ENCODE measurements at places on chromosomes 2 and 18.

DNA sequence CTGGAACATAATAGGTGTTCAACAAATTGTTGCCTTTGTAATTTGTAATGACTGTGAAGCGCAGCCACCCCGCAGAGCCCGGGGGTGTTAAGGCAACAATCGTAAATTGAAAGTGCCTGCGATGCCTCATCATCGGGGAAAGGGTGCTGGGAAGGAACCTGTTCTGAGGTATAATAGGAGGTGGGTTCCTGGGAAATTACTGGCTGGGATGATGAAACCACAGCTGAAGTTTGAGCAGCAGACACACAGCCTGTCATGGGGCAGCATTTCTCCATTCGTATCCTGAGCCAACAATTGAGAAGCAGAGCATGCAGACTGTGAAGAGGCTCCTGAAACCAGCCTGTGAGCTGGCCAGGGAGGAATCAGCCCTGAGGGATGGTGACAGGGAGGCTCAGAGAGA is 404.0 kb upstream of the MYT1L start:
- DNase-seq, result no peak

GRCh38 chr18:45635893-45636509 is 20.7 kb downstream of the SLC14A2 start:
- DNase-seq, result no peak

- DNase-seq, result no peak
Measured at GRCh38 chr2:239339726-239340601, 60.9 kb downstream of the HDAC4 start.

GRCh38 chr2:234947556-234947955 is 4.3 kb upstream of the SH3BP4 start:
- no peak for DNase-seq

DNA sequence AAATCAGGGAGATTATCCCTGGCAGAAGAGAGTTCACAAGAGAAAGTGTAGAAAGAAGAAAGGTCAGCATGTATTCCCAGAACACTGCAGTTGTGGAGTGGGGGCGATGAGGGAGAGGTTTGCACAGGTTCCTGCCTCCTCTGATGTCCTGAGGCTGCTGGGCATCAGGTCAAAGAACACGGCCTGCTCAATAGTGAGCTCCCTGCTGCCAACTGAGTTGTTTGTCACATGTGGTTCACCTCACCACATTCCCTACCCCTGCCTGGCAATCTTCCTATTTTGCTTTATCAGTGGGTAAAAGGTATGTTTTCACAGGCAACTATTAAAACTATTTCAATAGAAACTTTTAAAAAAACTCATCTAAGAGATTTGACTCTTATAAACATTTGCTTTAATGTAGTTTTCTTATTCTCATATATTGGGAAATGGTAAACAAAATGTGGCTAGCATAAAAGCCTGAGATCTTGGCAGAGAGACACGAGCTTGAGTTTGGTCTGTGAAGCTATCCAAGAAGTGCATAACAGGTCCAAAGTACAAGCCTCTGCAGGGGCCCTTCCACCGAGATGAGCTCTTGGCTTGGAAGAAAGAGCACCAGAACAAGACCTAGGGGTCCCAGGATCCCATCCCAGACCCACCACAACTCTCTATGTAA is 123.9 kb upstream of the SRD5A2 start:
- DNase-seq, result no peak

DNA sequence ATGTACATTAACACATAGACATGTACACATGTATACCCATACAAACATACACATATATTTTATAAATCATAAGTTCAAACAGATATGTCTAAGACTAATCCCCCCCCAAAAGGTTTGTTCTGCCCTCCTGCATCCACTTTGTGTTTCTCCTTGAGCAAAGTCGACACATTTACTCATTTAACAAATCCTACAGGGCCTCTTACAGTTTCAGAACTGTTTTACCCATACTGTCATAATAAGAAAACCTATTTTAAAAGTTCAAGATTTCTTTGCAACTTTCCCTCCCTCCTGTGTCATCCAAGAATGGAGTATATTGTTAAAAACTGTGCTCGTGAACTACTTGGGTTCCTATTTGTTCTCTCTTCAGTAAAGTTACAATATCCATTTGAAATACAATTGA is 166.7 kb downstream of the L3MBTL4 start:
- DNase-seq, result no peak

GRCh38 chr2:133204421-133204820 is 363.8 kb downstream of the NCKAP5 start:
- no peak for DNase-seq

DNA sequence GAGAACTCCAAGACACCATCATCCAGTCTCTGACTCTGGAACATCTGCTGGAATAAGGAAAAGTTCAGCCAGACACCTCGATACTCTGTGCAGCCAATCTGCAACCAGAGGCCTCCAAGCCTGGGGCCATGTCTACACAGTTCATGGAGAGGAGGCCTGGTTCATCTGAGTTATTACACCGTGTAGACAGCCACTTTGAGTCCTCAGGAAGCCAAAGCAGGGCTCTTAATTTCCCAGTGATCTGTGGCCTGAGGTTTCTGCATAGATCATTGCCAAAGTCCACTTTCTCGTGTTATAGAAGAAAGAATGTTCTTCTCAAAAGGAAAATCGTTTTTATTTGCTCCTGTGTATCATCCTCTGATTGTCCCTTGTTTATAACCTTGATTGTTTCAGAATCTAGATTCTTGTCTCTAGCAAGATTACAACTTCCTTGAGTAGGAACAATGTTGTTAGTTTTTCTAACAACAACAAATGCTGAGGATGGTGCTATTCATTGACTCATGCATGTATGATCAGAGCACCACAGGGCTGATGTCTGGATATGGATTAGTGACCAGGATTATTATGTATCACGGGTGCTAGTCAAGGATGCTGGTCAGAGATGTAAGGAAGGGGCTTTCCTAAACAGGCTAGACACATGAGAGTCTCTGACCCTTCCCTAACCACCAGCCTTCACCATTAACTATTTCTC is 30.7 kb upstream of the MARCO start:
- DNase-seq, result no peak

DNA sequence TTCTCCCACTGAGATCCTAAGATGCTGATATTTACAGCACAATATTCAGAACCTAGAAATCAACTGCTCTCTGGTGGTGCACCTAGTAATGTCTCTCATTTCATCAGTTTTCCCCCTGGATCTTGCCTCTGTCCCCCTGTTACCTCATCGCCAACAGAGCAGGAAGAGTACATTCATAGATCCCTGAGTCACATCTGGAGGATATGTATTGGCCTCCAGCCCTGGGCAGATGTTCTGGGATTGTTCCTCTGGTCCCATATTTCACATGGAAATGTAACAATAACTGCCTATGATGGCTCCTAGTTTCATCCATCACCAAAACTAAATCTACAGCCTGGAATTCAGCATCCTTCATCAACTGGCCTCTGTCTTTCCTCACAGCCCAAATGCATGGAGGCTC is 278.8 kb upstream of the SLC14A2 start:
- no peak for DNase-seq

DNA sequence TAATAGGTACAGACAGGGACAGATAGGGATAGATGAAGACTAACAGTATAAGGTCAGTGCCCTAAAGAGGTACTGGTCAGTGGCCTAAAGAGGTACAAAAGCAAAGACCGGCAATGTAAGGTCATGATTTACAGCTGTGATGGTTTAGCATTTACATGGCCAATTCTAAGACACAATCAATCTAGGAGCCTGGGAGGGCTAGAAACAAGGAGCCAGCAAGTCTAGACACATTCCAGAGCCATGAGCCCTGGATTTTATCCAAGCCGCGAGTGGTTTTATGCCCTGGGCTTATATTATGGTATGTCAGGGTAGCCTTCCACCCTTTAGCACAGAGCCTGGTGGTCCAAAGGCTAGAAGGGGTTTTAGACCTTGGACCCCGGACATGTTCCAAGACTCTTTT is 124.2 kb downstream of the CBLN2 start:
- peak; percentile 50 for DNase-seq

- peak; percentile 81 for DNase-seq
Measured at GRCh38 chr2:118847762-118848172, 319 bp upstream of the EN1 start.

GRCh38 chr18:8952174-8952573 is 150.3 kb upstream of the NDUFV2 start:
- DNase-seq, result no peak

GRCh38 chr2:149538138-149538833 is 49.3 kb downstream of the MMADHC start:
- no peak for DNase-seq

- peak; percentile 7 for DNase-seq
Measured at GRCh38 chr2:180690611-180691010, 289.8 kb upstream of the UBE2E3 start.

- no peak for DNase-seq
Measured at GRCh38 chr2:236175548-236176150, 7.5 kb upstream of the GBX2 start.

DNA sequence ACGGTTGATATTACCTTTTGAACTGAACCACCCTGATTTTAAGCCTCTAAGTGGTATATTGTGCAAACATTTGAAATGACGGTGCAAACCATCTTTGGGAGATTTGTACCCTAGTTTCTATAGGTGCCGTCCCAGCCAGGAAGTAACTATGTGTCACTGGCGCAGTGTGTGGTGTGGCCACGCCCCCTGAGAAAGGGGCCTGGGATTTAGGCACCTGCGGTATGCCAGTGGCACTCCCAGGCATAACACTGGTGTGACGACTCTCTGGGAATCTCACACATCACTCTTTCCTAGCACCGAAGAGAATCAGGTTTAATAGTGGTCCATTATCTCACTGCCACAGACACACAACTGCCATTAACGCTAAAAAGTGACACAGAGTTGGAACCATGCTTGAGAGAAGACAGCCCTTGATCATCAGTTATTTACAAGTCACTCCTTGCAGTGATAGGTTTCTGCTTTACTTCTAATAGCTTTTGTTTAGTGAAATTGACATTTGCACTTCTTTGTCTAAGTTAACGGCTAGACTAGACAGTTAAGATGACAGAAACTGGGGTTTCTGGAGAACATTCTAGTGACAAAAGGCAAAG is 11.1 kb downstream of the AQP4 start:
- DNase-seq, result no peak

DNA sequence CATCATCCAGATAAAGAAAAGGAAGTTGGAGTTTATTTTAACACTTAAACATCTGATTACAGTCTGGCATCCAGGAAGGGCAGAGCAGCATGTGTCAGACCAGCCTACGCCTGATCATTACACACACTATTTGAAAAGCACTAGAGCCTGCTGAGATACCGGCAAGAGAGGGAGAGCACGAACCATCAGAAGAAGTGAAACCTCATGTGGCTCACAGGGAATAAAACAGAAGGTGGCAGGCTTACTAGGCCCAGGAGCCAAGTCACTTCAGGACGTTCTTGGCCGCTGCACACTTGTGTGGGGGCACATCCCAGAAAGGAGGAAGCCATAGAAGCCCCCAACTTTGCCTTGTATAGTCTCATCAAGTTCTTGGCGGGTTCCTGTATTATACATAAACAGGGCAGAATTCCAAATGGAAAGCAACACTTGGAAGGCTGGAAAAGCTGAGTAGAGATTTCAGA is 105.5 kb downstream of the UGGT1 start:
- DNase-seq, result peak; percentile 37

DNA sequence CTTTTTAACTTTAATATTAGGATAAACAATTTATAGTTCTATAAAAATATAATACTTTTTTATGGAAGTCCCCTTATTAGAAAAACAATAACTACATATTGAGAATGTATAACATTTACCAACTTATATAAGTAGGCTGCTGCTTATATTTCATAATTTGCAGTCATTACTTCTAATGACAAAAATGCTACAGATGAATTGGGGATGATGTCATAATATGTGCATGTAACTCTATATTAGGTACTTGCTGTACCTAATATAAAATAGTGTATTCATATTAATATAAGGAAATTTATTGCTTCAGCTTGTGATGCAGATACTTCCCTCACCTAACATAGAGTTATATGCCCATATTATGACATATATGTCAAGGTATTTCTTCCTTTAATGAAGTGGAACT is 100.7 kb downstream of the GALNT13 start:
- DNase-seq, result no peak

DNA sequence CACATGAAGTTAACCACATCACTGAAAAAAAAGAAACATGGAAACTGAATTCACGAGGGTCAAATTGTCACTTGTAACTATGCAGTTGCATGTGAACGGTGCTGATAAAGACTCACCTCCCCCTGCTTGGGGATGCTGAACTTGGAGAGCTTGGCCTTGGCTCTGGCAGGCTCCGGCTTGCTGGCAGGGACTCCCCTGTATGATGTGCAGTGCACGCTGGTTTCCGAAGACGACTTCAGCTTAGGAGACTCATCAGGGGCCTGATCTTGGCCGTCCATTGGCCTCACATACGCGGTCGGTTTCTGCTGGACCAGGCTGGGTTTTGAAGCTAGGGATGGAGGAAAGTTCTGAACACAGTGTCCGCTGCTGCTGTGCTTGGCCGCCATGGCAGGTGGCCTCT is 135.9 kb downstream of the AFF3 start:
- no peak for DNase-seq

DNA sequence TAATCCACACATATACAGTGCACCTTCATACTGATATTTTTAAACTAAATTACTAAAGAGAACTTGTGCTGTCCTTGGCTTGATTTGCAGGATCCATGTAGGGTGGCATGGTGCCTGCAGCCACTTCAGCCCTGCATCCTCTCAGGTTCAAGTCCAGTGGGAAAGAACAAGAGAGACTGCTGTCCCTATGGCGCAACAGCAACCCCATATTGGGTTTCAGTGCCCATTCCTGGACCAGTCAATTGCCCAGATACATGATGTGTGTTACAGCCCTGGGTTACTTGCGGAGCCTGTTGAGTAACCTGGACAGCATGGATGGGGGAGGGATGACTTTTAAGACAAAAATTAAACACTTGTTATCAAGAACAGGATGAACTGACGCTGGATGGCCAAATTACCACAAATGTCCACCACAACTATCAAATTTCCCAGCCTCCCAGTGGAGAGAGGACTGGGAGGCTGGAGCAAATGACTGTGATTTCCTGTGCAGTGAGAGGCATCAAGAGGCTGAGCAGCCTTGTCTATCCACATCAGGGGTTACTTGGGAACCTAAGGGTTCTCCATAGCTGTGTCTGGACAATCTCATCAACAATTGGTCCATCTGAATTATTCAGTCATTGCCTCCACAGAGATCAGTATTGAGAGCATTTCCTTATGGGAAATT is 162.0 kb downstream of the CAPN13 start:
- no peak for DNase-seq

GRCh38 chr2:136226903-136227302 is 109.0 kb upstream of the CXCR4 start:
- no peak for DNase-seq

DNA sequence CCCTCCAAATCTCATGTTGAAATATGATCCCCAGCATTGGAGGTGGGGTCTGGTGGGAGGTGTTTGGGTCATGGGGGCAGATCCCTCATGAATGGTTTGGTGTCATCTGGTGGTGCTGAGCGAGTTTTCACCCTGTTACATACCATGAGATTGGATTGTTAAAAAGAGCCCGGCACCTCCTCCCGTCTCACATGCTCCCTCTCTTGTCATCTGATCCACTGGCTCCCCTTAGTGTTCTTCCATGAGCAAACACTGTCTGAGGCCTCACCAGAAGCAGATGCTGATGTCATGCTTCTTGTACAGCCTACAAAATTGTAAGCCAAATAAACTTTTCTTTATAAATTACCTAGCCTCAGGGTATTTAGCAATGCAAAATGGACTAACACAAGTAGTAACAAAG is 405.0 kb upstream of the SLC39A10 start:
- no peak for DNase-seq

GRCh38 chr2:220334871-220335590 is 707.6 kb downstream of the SLC4A3 start:
- DNase-seq, result no peak

All from astrocyte of the spinal cord (primary cell).